ENCODE measurements at places on chromosomes 4 and X.

DNA sequence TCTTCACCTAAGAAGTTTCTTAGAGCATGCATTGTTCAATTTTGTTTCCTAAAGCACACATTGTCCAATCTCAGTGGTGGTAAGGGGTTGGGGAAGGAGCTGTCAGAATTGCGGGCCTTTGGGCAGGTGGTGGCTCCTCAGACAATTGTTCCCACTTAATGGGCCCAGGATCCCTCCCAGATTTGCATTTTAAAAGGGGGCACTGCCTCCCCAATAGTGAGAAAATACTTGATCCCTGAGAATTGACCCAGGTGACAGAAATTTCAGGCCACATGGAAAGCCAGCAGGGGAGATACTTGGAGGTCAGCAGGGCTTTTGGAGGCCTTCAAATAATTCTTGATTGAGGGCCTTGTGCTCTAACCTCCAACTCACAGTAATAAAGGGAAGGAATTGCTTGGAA, 217.1 kb downstream of the ZNF674 start:
- no peak for DNase-seq

DNA sequence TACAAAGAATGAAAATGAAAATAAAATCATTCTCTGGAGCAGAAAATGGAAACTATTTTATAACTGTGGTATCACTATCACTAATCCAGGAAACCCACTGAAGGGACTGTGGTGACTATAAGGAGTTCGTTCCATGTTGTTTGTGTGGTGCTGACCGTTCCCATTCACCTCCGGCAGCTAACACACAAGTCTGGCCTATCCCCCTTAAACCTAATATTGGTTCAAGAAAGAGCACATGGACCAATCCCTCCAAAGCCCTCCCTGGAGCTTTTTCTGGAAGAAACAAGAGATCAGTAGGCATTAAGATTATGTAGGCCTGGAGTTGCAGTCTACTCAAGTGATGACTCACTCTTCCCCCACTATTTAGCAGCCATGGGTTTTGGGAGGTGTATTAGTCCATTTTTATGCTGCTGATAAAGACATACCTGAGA, 25.9 kb upstream of the FAM241A start:
- DNase-seq = no peak

- peak; percentile 84 for DNase-seq
These were observed 13.4 kb upstream of the STK32B start for GRCh38 chr4:5037553-5038551.

DNA sequence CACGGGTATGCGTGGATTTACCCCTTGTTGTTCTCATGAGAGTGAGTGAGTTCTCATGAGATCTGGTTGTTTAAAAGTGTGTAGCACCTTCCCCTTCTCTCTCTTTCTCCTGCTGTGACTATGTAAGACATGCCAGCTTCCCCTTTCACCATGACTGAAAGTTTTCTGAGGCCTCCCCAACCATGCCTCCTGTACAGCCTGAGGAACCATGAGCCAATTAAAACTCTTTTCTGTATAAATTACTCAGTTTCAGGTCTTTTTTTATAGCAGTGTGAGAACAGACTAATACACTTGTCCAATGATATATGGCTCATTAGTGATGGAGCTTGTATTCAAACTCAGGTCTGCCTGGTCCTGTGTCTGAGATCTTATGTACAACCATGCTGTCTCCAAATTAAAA, 28.5 kb upstream of the RTL3 start:
- no peak for DNase-seq

- no peak for DNase-seq
These were observed 14.6 kb upstream of the HNRNPD start for GRCh38 chr4:82388405-82388804.

DNA sequence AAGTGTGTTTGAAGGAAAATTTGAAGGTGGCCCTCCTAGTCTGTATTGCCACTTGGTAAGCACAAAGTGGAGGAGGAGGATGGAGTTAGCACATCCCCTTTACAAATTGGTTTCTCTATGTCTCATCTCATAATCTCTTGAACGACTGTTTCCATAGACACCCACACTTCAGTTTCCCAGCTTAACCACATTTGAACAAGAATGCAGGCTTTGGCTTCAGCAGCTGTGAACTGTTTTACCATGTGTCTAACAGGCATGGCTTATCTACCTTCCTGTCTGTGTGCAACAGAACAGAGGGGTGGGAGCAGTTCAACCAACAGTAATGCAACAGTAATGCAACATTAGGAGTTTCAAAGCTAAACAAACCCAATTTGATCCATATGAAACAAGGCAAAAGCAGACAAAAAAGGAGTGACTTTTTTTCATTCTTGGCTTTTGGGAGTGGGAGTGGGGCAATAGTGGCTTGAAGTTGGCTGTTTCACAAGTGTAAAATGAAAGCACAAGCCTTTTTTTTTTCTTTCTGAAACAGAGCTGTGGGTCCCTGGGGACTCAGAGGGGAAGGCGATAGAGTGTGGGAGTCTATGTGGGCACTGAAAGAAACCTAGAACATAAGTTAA, 108.0 kb downstream of the ITM2A start:
- DNase-seq = no peak

- peak; percentile 83 for DNase-seq
These were observed 69.0 kb downstream of the MRPL1 start for GRCh38 chr4:77931452-77932135.

DNA sequence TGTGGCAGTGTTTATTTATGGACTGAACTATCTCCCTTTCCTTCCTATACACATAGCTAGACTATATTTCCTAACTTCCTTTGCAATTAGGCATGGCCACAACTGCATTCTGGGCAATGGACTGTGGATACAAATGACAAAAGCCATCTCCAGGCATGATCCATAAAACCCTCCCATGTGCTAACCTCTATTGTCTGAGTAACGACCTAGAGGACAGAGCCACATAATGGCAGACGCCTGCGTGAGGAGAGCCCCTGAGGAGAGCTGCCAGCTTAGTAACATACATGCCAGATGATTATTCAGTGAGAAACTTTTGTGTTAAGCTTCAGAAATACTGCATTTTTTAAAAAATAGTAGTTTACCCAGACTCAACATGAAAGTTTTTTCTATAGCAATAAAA, 142.9 kb downstream of the ADGRA3 start:
- DNase-seq = no peak

- no peak for DNase-seq
These were observed 43.7 kb downstream of the TSPAN5 start for GRCh38 chr4:98614662-98615061.

DNA sequence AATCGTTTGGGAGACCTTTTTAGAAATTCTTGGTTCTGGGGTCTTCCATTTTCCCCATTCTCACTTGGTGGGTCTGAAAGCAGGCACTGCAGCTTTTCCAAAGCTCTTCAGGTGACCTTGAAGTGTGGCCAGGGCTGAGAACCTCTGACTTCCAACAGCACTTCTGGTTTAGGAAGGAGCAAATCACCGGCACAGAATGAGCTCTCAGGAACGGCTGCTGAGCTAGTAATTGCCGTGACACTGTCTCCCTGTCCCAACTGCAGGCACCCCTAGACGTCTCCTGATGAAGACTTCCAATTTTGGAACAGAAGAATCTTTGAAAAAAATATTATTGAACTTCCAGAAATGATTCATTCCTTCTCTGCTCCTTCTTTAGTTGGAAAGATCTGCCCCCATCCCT, 31.3 kb downstream of the CD38 start:
- DNase-seq = no peak

GRCh38 chrX:45619290-45619689, 418.6 kb upstream of the DIPK2B start:
- no peak for DNase-seq

- DNase-seq = no peak
These were observed 25.0 kb downstream of the ADGRA3 start for GRCh38 chr4:22490718-22491315.

DNA sequence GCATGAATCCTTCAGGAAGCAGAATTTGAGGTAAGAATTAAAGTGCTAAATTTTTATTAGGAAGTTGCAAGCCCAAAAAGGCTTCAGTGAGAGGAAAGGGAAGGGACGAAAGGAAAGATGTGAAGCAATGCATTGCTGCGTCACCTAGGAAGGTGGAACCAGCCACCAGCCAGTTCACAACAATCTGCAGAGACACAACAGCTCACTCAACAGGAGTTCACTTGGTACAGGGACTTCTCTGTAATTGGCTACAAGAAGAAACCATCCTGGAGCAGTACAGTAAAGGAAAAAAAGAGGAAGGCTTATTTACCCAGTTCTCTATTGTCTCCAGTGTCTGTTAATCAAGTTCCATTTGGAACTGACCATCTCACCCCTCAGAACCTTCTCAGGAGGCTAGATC, 157.6 kb downstream of the HNRNPD start:
- no peak for DNase-seq

DNA sequence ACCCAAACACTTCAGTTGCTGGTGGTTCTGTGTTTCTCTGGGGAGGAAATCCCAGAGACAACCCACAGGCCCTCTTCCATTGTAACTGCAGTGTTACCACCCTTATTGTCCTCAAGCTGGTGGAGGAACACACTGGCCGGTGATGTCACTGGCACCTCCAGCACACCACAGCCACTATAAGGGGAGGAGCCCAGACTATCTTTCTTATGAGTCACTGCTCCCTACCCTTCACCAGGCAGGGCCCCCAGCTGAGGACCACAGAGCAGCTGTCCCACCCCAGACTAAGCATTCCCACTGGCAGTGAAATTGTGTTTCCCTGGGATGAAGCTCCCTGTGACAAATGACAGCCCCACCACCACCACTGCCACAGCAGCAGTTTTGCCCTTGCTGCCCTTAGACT, 171.8 kb upstream of the FGF16 start:
- no peak for DNase-seq

DNA sequence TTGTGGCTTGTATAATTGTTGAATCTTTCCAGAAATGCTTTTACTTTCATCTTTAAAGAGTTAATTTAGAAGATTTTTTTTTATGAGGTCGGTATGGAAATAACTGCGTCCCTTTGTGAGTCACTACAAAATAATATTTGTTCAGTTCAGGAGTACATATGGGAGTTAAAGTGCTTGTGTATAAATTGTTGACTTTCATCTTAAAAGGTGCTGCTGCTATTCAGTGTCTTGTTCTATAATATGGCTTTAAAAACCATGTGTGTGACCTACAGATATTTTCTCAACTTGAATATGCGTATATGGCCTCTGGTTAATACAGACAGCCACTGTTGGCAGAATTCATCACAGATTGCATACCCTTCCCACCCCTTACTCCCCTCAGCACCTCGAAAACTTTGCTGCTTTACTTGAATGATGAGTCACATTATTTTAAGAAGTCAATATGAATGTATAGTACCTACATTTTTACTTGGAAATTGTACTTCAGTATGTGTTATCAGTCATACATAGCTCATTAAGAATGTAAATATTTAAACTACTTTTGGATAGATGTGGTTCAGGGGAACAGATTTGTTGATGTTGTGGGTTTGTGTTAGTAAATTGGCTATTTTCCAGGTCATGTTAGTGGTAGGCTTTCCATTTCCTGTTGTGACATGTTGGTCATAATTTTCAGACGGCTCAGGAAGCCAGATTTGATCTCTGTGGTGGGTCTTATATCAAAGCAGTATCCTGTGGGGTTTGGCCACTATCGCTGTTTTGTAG, 1.5 kb downstream of the CLCN3 start:
- no peak for DNase-seq

- DNase-seq = no peak
These were observed 239.0 kb downstream of the SLITRK2 start for GRCh38 chrX:146056511-146057081.

DNA sequence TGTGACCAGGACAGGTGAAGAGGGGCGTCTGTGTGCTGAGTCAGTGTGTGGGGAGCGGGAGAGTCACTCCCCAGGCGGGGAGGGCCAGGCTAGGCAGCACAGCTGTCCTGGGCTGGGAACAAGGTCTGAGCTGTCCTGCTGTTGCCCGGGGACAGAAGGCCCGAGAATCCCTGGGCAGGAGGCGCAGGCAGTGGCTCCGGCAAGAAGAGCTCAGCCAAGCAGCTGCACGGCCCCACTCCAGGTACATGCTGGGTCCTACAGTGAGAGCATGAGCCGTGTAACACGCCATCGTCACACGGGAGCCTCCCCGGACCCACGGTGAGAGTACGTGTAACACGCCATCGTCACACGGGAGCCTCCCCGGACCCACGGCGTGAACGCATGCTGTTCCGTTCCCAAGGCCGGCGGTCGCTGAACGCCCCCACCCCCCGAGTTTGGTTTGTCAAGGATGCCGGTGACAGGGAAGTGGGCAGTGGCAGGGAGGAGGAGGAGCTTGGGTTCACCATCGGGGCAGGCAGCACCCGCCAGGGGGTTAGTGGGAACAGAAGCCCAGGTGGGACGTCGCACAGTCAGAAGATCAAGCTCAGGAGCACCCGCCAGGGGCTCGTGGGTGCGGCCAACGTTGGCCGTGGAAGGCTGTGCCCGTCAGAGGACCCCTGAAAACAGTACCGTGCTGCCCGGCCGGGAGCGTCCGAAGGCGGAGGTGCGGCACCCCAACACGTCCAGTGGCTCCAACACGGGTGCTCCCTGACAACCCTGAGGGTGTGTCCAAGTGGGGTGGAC, 15.6 kb downstream of the PPP2R3B start:
- DNase-seq = no peak

DNA sequence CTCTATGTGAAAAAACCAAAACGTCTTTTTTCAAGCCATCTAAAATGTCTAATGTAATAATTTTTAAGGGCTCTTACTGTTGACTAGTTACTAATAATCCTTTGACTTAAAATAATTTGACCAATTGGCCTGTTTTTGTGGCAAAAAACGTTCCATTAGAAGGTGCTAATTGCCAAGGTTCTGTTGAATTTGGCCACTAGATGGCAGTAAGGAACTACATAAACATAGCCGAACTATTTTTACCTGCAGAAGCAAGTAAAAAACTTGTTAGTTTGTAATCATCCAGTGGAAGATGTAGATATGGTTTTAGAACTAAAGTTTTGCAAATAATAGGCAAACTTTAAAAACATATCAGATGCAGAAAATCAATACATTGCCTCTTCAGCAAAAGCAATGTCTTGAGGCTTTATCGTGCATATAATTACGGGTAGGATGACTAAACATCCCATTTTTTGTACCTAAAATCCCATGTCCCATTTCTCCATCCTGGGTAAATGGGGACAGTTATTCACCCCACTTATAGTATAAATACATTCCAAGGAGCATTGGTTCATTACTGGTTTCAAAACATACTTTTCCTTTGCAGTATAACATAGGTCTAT, 57.6 kb downstream of the PROM1 start:
- DNase-seq = no peak

- peak; percentile 64 for DNase-seq
These were observed 99.4 kb upstream of the PGRMC2 start for GRCh38 chr4:128386761-128387599.

- no peak for DNase-seq
These were observed 6.5 kb downstream of the ZNF280C start for GRCh38 chrX:130262231-130262630.

DNA sequence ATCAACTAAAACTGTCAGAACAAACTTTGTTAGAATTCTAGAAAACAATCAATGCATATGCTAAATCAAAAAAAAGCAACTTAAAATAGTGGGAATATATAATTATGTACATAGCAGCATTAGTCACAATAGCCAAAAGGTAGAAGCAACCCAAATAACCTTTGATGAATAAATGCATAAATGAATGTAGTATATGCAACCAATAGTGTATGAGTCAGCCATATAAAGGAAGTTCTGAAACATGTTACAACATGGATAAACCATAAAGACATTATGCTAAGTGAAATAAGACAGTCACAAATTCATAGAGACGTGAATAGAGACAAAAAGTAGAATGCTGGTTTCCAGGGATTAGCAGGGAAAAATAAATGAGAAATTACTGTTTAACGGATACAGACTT, 762.8 kb upstream of the INTU start:
- DNase-seq = no peak
